NCI-H2081 treated with DMSO at 0.1 percent for 48 hours (cell line): ENCODE measurements at places on chromosomes 3 and 15.
A peak's percentile ranks its signal among the peaks of the same experiment; 100 is the strongest.

DNA sequence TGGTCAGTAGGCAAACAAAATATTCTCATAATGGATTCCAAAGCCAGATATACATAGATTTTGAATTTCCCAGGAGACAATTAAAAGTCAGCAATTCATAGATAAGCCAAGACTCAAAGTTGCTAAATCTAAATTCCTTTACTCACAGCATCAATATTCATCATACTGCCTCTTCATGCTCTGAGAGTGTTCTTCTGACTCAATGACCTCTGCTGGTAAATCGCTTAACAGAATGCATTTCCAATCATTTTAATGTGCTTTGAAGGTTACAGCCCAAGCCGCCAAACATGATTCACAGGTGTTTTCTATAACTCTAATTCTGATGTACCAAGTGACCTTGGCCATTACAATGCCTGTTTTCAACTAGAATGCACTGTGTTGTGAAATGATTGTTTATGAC, 24.2 kb upstream of the SLC4A7 start:
- DNase-seq: no peak

DNA sequence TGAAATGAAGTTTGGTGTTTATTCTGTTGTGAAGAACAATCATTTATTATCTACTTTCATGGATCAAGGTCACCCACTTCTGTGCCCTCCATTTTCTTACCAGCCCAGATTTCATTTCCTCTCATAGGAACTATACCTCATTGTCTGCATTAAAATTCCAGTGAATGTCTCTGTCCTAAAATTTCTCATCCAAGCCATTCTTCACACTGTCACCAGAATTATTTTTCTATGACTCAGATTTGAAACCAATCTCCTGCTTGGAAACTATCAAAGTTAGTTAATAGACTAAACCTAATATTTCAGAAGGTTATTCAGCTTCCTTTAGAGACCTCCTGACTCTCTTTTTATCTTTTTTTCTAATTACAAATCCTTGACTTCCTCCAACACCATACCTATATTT, 364.1 kb upstream of the CBLB start:
- no peak for DNase-seq

DNA sequence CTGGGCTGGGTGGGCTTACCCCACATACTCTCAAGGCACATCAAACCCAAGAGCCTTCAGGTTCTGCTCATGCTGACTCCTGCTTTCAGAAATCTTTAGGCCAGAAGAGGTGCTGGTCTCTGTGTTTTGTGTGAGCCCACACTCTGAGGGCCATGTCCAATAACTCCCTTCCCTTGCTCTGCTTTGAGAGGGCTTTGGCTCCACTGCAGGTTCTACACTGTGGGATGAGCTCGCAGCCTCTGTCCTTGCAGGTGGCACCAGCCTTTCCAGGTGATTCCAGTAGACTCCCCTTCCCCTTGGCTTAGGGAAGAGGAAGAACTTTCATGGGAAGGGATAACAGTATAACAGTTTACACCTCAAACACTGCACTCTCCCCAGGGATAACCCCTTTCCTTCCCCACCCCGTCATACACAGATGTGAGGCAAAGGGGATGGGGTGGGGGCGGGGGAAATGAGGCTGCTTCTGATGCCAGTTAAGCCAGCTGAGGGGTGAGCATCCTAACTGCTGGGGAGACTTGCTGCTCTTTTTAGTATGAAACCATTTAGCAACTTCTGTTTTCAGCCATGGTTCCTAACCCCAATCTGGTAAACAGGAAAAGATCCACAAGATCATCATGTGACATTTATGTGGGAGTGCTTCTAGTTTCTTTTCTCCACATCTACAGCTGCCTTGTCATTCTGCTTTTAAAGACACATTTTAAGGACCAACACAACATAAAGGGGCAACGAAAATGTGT, 262.4 kb downstream of the SLC9A9 start:
- no peak for DNase-seq

DNA sequence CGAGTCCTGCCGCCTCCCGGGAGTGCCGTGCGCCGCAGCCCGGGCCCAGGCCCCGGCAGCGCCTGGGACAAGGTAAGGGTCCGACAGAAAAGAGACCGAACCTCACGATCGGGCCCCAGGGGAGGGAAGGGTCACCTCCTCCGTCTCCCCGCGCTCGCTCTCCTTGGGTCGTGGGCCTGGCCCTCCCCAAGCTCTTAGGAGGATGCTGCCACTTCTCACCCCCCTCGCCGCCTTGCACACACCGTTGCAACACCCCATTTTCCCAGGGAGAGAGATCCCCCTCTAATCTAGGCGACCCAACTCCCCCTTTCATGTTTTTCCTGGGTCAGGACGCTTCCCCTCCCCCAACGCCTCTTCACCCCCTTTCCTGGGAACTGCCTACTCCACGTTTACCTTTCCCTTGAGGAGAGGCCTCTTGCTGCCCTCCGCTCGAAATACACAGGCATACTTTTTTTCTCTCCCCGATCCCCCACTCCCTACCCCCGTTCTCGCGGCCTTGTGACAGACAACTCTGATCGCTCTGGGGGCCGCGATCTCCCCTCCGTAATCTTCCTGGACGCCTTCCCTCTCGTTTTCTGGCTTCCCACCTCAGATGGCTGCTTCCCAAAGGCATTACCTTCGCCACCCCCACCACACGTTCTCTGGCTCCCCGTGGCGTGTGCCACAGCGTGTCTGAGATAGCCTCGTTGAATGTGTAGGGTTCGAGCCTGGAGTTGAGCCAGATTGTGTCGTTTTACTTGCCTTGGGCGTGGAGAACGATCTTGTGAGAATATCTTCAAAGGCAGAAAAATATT, 688 bp downstream of the SETD5 start:
- DNase-seq: no peak

- no peak for DNase-seq
These were observed 43.0 kb downstream of the RAD54L2 start for GRCh38 chr3:51581524-51581923.

GRCh38 chr3:63654931-63655330, 2.5 kb downstream of the SNTN start:
- no peak for DNase-seq

GRCh38 chr3:37455181-37455580, 280.8 kb upstream of the LRRFIP2 start:
- DNase-seq: no peak

DNA sequence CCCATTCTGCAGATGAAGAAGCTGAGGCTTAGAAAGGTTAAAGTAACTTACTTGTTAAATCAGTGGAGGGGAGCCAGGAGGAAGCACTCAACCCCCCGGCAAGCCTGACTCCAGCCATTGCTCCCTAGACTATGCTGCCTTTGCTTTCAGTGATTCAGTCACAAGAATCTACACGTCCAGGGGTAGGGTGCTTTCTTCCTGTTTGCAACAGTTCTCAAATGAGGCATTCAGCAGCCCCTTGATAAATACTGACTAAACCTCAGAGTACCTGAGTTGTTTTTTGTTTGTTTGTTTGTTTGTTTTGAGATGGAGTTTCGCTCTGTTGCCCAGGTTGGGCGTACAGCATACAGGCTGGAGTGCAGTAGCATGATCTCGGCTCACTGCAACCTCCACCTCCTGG, 28.6 kb downstream of the MAGEF1 start:
- DNase-seq: no peak

- DNase-seq: no peak
These were observed 139.7 kb downstream of the STAG1 start for GRCh38 chr3:136612512-136612911.

- DNase-seq: no peak
These were observed 9.2 kb upstream of the CD200R1L start for GRCh38 chr3:112855883-112856282.

DNA sequence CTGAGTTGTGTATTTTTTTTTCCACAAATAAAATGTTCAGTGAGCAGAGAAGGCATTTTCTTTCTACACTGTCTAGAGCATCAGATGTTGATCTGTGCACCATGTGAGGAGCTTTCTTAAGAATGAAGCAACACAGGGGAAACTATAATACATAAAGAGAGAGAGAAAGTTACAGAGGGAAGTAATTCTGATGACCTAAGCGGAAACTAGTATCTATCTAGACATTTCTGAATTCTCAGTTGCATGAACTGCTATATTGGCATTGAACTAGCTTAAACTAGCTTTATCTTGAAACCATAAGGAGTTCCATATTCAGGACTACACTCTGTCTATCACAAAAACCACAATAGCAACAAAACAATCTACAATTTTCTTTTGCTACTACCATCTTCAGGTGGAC, 822.4 kb downstream of the VGLL3 start:
- no peak for DNase-seq

- no peak for DNase-seq
These were observed 9.8 kb upstream of the FNDC3B start for GRCh38 chr3:172029425-172030098.

DNA sequence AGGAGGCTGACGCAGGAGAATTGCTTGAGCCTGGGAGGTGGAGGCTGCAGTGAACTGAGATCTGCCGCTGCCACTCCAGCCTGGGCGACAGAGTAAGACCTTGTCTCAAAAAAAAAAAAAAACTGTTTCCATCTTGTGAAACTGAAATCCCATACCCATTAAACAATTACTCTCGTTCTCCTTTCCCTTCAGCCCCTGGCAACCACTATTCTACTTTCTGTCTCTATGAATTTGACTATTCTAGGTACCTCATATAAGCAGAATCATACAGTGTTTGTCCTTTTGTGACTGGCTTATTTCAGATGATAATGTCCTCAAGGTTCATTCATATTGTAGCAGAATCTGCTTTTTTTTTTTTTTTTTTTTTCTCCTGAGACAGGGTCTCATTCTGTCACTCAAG, 51.5 kb upstream of the UBE2E1 start:
- DNase-seq: no peak

DNA sequence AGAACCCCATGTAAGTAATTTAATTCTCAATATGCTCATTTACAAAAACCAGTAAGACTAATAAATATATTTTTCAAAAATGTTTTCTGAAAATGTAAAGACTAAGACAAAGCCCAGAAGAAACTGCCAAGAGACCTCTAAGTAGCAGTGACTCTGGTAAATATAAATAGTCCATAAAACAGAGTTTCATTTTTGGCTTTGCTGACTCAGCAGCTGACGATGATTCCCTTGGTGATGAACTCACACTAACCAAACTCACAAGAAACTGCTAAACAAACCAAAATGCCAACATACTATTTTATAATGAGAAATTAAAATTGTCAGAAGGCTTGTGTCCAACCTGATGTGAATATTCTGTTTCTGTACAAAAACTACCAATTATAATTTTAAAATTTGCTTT, 31.5 kb upstream of the IMPG2 start:
- no peak for DNase-seq

DNA sequence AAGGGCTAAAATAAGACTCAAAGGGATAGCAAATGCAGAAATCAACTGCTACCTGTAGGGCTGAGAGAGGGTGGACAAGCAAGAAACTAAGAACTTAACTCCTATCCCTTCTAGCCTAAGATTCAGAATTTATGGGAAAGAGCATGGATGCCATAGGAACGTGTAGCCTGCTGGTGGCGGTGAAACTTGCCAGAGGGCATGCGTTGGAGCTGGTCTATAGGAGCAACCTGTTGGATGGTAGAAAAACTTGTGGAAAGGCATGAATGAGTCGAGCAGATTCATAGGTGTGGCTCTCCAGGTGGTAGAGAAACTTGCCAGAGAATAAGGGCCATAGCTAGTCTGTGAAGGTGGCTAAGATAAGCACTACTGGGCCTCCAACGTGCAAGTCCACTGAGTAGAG, 137.2 kb downstream of the DOCK3 start:
- no peak for DNase-seq

- DNase-seq: no peak
These were observed 520.4 kb downstream of the FOXP1 start for GRCh38 chr3:71062952-71063772.

DNA sequence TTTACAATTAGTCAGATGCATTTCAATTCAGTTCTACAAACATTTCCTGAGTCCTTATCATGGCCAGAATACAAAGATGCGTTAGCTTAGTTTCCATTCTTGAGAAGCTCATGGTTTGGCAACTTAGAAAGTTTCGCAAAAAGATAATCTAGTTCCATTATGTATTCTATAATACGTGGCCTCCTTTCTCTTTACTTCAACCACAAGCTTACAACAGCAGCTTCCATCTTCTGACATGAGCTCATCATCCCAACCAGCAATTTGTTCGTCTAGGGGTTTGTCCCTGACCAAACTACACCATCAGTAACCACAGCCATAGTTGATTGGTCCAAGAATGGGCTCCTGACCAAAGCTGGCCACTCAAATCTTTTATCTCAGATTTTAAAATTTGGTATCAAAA, 267.6 kb upstream of the TBC1D5 start:
- DNase-seq: no peak

- DNase-seq: no peak
These were observed 124.7 kb downstream of the RPL22L1 start for GRCh38 chr3:170745211-170745718.

GRCh38 chr15:49273734-49274318, 103.8 kb downstream of the GALK2 start:
- DNase-seq: peak; percentile 10

GRCh38 chr3:76129441-76129840, 344.1 kb upstream of the ZNF717 start:
- no peak for DNase-seq

DNA sequence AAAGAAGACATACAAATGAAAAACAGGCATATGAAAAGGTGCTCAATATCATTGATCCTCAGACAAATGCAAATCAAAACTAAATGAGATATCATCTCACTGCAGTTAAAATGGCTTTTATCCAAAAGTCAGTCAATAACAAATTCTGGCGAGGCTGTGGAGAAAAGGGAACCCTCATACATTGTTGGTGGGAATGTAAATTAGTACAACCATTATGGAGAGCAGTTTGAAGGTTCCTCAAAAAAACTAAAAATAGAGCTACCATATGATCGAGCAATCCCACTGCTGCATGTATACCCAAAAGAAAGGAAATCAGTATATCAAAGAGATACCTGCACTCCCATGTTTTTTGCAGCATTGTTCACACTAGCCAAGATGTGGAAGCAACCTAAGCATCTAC, 165.8 kb downstream of the PLCL2 start:
- DNase-seq: no peak

GRCh38 chr3:33334364-33334763, 57.1 kb downstream of the FBXL2 start:
- no peak for DNase-seq

DNA sequence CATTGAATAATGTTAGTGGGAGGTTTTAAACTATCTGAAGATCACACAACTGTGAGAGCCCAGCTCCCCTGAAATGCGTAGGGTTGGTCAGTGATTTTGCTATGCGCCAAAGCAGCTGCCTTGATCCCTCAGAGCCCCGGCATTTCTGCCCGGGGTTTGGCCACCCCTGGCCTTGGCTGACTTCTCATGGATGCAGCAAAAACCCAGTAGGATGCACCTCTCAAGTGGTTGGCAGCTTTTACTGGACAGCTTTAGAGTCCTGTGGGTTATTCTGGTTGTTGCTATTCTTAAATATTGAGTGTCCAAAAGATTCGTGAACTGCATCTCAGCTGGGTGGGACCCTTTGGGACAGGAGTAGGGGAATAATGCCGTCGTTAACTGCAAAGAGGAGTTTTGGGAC, 291.7 kb upstream of the CTDSPL start:
- DNase-seq: no peak

DNA sequence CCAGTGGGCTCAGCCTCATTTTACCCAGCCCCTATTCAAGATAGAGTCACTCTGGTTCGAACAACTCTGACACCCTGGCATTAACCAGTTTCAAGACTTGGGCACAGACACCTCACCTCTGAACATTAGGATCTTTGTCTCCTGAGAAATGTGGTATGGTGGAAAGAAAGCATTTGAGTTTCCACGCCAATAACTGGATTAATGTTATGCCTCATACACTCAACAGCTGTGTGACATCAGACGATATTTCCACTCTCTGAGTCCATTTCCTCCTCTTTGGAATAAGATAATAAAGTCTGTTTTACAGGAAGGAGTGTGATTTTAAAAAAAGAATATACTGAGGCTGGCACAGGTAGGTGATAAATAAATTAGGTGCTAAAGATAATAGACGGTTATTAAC, 121.3 kb upstream of the CHL1 start:
- DNase-seq: no peak

GRCh38 chr15:45606841-45607240, 19.7 kb downstream of the BLOC1S6 start:
- no peak for DNase-seq
